ENCODE measurements at places on chromosomes 4 and X.

- DNase-seq = no peak
Measured at GRCh38 chrX:44314259-44314734, 29.2 kb downstream of the EFHC2 start.

DNA sequence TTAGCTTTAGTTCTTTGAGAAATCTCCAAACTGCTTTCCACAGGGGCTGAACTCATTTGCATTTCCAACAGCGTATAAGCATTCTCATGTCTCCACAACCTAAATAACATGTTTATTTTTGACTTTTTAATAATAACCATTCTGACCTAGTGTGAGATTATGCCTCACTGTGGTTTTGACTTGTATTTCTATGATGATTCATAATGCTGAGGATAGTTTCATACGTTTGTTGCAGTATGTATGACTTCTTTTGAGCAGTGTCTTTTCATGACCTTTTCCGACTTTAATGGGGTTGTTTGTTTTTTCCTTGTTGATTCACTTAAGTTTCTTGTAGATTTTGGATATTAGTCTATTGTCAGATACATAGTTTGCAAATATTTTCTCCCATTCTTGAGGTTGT, 1833.0 kb upstream of the PCDH10 start:
- DNase-seq = no peak

GRCh38 chr4:119489305-119489704, 139.3 kb downstream of the PDE5A start:
- DNase-seq = no peak

GRCh38 chr4:24856586-24856985, 56.3 kb downstream of the CCDC149 start:
- no peak for DNase-seq

DNA sequence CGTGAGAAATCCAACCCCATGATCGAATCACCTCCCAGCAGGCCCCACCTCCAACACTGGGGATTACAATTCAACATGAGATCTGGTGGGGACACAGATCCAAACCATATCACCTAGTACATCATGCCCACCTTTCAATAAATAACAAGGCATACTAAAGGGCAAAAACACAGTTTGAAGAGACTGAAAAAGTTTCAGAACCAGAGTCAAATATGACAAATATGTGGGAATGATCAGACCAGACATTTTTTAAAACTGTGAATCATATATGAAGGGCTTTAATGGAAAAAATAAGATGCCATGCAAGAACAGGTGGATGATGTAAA, 167.3 kb downstream of the CAMK2D start:
- no peak for DNase-seq

DNA sequence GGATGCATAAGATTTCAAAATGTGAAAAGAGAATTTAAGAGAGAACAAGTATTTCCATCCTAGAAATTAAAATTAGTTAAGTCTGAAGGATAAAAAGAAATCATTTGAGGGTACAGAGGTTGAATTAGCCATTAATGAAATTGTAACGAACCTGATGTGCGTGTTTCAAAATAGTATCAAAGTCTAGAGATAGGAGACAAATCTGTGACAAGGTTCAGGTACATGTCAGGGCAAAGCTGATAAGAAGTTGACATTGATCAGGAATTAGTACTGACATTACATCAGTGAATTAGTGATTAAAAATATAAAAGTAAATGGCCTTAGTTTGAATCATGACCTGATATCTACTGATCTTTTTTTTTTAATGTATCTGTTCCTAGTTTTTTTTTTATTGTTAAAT, 62.3 kb downstream of the UGT2B10 start:
- DNase-seq = no peak

DNA sequence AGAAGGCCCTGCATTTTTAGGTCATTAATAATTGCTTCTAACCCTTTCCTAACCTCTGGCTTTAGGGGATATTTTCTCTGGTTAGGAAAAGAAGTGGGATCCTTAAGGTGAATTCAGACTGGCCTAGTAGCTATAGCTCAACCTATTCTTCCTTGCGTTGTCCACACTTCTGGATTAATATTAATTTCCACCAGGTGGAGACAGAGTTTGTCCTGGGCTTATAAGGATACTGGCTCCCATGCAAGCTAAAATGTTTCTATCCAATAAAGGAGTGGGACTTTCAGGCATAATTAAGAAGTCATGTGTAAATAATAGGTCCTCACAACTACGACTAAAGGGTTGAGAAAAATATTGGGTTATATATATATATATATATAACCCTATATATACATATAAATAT, 860.0 kb upstream of the POU3F4 start:
- no peak for DNase-seq

- peak; percentile 7 for DNase-seq
Measured at GRCh38 chr4:53889326-53890055, 174.9 kb downstream of the CHIC2 start.

GRCh38 chr4:10490996-10491395, 33.8 kb upstream of the ZNF518B start:
- no peak for DNase-seq

- DNase-seq = no peak
Measured at GRCh38 chrX:112083624-112084326, 1.2 kb upstream of the TRPC5 start.

DNA sequence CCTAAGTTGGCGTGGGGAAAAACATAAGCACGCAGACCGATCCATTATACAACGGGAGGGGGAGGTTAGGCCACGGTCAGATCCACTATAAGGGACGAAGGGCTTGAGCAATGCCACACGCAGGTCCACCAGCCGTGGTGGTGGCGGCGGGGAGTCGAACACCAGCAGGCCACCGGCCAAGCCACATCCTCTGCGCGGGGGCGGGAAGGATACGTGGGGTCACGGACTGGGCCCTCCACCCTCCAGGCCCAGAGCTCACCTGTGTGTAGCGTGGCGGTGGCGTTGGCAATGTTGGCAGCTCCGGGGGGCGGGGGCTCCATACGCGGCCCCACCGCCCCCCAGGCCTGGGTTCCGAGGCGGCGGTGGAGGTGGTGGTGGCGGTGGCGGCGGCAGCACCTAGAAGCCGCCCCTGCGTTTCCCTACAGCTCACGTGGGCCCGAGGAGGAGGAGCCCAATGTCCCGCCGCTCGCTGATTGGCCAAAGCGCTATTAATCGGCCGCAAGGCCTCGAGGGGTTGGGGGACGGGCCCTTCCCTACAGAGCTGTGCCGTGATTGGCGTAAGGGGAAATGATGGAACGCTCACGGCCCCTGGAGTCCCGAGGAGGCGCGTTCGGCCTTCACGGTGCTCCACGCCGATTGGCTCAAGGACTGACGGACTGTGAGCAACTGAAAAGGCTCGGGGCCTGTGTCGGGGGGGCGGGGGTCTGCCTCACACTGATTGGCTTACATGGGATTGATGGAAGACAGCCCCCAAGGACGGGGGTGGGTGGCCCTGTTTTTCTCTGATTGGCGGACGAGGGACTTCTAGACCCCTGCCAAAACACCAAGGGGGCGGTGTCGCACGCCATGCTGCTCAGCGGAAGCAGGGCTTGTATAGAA, at the start of gene ELK1:
Gene ELK1 (minus strand): TSS at position 400 of the 879 bp plus-strand sequence. CDS start 9,122 bp downstream, outside the sequence.
- DNase-seq = peak; percentile 98

DNA sequence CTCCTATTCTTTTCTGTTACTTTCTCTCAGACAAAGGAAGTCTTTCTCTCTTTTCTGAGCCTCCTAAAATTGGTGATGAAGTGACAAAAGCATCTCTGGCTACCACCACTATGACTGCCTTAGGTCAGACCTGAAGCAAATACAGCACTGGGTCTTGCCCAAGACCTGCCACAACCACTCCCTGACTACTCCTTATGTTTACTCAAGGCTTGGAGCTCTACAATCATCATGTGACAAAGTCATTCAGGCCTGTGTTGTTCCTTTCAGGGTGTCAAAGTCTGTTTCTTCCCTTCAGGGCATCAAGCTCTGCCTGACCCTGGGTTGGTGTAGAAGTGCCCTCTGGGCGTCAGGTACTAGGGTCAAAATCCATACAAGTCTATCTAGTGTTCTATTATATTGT, 419.2 kb upstream of the CT83 start:
- no peak for DNase-seq

DNA sequence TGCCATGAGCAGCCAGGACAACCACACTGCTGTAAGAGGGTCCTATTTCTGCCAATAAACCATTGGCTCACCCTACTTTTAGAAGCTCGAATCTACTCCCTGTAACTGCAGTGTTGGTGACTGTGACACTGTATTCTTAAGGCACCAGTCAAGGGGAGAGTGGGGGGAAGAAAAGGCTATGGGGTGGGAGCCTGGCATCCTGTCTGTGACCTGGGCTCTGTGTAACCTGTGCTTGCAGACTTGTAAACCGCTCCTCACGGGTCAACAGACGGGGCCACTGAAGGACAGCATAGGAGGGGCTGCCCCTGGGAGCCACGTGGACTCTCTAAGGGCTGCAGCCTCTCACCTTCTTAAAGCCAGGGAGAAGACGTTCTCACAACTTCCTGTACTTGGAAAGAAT, 42.2 kb upstream of the ENPP6 start:
- peak; percentile 72 for DNase-seq

- DNase-seq = no peak
Measured at GRCh38 chrX:35728481-35728880, 69.7 kb upstream of the MAGEB16 start.

- DNase-seq = no peak
Measured at GRCh38 chrX:125544856-125545255, 225.2 kb downstream of the TEX13C start.

- DNase-seq = no peak
Measured at GRCh38 chr4:110138551-110138950, 59.9 kb downstream of the ELOVL6 start.

DNA sequence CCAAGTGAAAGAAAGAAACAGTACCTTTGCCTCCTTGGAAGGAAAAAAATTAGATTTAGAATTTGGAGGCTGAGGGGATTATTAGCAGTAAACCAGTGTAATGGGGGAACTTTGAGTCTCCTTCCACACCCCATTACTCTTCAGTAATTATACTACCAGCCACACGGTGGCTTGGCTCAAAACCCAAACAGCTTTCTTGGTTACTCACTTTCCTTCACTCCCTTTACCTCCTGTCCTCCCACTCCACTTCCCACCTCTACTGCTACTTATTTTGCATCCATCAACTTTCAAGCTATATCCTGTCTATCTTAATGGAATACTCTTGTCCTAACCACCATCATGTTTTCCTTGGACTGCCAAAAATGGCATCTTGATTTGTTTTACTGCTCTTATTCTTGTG, 310.6 kb upstream of the AADAT start:
- DNase-seq = no peak

- no peak for DNase-seq
Measured at GRCh38 chrX:87105131-87105530, 412.5 kb upstream of the KLHL4 start.

GRCh38 chr4:110510955-110511544, 35.1 kb downstream of the ENPEP start:
- no peak for DNase-seq

DNA sequence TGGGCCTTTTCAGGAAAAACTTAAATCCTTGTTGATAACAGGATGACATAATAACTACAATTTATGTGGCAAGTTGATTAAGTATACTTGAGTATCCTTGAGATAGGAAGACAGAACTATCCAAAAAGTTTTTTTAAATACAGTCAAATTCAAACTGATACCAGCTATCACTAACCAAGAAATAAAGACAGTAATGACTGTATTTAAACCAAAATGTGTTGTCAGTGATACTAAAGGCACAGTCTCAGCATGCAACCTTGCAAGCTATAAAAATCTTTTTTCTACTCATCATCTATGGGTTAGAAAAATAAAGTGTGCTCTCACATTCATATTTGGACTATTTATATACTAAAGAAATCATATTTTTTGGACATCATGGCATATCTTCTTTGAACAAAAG, 64.7 kb downstream of the PAPSS1 start:
- DNase-seq = no peak

DNA sequence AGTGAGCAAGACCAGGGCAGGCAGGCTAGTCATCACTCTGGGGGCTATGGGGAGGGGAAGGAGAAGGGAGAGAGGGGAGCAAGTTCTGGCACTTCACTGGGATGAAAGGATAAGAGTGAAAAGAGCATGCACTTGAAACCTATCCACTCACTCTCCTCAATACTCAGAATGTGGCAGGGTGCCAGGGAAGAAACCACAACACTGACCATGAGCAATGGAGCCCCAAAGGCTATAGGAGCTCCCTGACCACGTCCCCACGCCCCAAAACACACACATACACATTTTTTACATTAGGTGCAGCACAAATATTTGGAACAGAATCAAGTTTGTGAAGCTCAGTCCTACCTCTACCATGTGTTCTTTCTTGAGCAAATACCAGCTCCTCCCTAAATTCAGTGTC, 132.2 kb downstream of the IDS start:
- no peak for DNase-seq

DNA sequence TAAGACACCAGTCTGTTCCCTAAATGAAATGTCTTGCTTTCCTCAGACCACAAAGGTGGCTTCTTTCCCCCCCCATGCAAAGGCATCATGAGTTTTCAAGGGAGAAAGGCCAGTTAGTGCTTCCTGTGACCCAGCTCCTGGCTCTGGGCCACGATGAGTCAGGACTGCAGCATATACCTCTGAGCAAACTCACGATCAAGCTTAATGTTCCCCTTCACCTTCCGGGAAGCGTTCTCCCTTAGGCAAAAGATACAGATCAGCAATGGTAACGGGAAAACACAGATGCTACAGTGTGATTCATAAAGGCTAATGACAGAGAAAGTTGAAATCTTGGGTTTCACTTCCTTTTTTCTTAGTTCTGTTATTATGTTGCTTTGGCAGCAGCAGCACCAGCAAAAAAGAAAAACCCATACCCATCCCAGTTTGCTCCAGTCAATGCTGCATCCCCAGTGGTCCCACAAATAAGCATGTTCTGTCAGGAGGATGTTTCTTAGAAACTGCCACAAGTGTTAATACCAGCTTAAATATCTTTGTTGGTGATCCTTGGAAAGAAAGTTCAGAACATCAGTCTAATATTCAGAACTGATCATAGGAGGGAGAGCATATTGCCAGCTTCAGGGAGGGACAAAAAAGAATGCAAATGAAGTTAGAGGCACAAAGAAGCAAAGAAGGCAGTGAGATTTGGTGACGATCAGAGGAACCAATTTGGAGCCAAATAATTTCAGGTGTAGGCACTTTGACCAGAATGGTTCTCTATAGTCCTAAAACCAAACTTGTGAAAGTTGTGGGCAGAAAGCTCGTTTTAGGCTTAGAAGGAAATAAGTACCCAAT, 41.2 kb downstream of the LONRF3 start:
- DNase-seq = no peak

- DNase-seq = no peak
Measured at GRCh38 chr4:87012265-87012953, 77.6 kb downstream of the AFF1 start.

GRCh38 chrX:103585411-103586313, at the start of gene TCEAL4:
TSS of gene TCEAL4 (plus strand) at chrX:103585515. CDS start at chrX:103586676, 1,161 bp downstream.
- no peak for DNase-seq

Measured in esophagus muscularis mucosa (tissue), 4 donors.